CD4-positive, alpha-beta T cell treated with Interleukin-4 for 1 hour (primary cell): ENCODE measurements at places on chromosomes 7 and 10.

- DNase-seq: no peak
These were observed 143.3 kb downstream of the SNX10 start for GRCh38 chr7:26434974-26435373.

DNA sequence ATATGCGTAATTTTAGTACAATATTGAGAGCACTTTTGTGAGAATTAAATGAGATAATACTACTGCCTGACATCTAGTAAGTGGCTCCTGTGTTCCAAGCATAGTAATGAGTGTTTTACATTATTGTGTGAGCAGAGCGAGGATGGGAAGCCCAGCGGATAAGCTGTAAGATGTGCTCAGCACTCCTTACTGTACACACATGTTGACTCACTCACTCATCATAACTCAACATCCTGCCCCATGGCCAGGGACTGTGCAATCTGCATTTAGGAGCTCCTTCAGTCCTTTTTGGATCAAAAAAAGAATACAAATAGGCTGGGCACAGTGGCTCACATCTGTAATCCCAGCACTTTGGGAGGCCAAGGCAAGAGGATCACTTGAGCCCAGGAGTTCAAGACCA is 72.9 kb upstream of the NEBL start:
- no peak for DNase-seq

- no peak for DNase-seq
These were observed 56.4 kb upstream of the ANKRD1 start for GRCh38 chr10:90977162-90977854.

DNA sequence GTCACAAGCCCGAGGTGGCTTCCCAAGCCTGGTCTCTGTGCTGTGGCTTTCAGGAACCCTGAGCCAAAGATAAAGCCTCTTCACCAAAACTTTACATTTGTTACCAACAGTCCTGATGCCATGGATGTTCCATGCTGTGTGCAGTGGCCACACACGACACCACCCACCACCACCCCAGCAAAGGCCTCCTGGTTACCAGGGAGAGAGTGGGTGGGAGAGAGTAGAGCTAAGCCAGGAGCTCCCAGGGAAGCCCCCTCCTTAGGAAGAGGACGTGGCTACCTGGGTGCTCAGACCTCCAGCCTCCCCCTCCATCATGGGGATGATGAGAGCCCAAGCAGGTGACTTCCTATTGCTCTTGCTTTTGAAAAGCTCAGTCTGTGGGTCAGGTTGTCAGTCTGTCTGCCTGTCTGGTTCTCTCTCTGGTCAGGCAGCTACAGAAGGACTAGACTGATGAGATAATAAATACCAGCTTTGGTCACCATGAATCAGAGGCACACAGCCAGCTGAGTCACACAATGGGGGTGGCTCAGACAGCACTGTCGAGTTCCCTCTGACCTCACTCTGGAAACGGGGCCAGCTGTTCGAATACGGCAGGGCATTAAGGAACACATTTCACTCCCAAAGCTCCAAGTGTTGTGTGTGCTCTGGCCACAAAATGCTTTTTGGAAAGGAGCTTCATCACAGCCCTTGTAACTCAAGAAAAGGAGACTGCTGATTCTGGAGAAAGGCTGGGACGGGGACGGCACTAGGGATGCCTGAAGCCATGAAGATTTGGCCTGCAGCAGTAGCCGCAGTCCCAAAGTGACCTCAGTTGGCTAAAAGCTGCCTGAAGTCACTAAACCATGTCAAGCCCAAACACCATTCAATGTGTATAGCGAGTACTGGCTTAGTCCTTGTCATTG is 166.0 kb downstream of the FANK1 start:
- no peak for DNase-seq

- no peak for DNase-seq
These were observed 313.2 kb downstream of the PTPRN2 start for GRCh38 chr7:158274404-158274811.

DNA sequence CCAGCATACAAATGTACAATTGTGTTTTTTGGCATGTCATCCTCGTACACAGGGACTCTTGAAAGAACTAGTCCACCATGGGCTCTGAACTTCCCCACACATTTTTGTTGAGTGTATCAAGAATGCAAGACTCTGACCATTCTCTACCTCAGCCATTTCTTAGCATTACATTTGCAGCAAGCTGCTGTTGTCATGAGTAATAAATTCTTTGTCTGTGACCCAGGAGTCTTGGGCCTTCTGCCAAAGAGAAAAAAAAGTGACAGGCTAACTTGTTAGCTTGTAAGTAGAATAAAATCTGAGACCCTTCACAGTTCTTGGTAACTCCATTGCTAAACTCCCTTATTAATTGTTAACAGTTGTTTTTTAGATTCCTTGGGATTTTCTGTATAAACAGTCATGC is 542.3 kb upstream of the MBL2 start:
- DNase-seq: no peak

GRCh38 chr7:112381311-112382091 is 68.8 kb upstream of the IFRD1 start:
- no peak for DNase-seq

DNA sequence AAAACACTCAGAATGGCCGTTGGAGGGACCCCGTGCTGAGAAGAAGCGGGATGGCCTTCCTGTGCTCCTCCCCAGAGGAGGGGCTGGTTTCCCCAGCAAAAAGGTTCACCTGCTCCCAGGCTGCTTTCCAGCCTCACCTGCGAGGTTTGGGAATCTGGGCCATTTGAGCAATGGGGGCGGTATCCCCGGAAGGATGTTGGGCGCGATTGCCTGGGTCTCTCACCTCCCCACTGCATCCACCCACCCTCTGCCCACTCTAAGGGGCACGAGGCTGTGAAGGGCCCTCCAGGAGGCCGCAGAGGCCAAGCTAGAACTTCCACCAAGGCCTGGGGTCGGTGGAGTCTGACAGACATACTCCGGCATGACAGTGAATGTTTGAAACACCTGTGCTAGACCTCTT is 147.6 kb downstream of the PAXIP1 start:
- DNase-seq: no peak

- DNase-seq: no peak
These were observed 12.9 kb downstream of the INSIG1 start for GRCh38 chr7:155310425-155311114.

DNA sequence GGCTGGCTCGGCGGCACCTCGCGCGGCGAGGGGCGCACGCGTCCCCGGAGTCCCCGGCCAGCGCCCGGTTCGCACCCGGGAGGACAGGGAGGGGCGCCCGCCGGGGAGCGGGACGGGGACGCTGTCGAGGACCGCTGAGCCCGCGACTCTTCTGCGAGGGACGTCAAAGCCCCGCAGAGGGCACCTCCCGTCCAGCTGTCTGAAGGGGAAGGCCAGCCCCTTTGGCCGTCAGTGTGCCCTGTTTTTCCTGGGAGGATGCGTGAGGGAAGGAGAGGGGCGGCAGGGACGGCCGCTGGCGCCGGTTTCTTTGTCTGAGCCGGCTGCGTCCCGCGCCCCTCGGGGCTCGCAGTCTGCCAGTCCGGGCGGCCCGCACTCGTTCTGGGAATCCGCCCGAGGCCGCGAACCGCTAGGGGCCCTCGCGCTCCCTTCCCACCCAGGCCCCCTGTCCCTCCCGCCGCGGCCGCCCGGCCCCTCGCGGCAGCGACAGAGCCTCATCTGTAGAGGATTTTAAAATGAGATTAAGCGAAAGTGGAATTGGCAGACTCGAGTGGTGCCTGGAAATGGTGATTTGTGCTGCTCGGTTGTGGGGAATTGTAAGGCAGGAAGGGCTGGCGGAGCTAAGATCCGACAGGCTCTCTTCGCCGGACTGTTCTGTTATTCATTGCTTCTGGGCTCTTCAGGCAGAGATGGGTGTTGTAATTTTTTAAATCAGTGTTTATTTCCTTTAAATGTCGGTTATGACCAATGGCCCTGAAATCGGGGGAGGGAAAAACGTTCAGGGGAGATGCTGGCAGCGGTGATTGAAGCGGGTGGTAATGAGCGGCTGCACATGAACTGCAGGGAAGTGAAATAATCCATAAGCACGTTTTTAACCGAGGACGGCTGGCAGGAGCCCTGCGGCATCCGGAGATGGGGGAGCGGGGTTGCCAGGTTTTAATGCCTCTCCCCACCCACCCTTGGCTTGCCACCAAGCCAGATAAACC is 618 bp upstream of the RELN start:
- no peak for DNase-seq

DNA sequence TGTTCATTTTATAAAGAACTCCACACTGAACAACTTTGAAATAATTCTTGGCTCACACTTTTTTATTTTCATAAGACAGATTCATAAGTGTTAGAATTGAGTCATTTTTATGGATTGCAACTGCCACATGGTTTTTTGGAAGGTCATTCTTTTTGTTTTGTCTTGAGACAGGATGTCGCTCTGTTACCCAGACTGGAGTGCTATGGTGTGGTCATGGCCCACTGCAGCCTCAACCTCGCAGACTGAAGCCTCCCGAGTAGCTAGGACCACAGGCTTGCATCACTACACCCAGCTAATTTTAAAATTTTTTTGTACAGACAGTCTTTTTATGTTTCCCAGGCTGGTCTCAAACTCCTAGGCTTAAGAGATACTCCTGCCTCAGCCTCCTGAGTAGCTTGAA is 20.3 kb downstream of the BMS1 start:
- DNase-seq: no peak

GRCh38 chr7:68862736-68863135 is 735.5 kb upstream of the AUTS2 start:
- DNase-seq: no peak

DNA sequence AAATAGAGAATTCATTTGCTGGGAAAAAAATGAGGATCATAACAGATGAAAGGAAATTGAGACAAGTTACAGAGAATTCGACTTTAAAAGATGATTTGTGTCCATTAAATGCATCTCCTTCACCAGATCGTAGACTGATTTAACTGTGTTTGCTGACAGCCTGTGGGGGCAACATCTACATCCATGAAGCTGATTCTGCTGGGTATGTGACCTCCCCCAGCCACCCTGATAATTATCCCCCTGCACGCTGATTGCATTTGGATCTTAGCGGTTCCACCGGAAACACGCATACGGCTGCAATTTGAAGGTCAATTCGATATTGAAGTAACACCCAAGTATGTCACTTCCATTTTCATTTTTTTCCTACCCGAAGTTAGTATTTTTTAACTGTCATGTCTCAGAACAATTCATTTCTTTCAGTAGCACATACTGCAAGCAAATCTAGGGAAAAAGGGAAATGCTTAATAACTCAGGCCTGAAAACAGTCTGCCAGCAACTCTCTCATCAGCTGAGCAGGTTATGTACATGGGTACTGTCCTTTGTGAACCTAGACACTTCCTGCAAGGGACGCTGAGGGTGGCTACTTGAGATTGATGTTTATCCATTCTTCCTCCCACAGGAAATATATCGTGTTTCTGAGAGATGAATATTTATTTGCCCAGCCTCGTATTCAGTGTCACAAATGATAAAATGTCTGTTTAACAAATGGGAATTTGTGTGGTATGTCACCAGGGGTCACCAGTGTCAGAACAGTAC is 134.9 kb downstream of the ZNF22 start:
- DNase-seq: no peak

DNA sequence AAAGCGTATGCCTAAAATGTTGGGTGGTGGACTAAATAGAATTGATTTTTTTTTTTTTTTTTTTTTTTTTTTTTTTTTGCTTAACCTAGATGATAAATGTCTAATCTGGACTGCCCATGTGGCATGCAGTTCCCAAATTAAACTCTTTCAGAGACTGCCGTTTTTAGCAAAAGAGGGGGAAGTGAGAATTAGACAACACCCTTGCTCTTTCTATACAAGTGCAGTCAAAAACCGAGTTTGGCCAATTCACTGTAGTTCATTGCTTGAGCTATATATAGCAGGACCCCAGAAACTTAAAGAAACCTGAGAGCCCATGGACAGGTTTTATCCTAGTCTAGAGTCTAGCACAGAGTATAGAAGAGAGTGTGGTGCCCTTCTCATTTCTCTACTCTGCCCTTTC is 141.9 kb downstream of the GRM3 start:
- DNase-seq: no peak

DNA sequence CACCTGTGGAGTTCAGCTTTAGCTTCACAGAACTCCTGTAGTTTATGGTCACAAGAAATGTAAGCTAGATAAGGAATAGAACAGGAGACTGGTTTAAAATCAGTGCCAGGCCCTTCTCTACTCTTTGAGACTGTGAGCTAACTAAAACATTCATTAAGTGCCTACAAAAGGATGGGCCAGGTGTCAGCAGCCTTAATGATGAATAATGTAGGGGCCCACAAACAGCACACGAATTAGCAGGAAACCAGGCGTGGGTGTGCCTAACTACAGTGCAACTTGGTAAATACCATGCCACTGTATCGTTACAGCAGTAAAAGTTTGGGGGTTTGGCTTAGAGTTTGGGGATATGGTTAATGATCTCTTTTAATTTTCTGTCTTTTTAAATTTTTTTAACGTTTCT is 6.1 kb upstream of the ABLIM1 start:
- no peak for DNase-seq

DNA sequence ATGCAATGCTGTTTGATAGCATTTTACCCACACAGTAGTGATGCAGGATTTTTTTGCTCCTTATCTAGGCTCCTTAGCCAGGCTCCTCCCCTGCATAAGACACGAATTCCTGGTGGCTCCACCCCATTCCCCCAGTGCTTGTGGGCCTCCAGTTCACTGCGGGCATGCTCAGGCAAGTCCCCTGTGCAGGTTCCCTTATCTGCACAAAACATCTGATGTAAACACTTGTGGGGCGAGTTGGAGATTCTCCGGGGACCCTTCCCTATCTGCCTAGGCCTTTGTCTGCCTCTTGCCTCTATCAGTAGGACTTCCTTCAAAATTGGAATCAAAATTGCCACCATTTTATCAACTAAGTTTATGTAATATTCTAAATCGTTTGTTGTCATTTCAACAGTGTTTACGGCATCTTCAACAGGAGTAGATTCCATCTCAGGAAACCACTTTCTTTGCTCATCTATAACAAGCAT is 5.4 kb upstream of the STK17A start:
- no peak for DNase-seq

GRCh38 chr7:51253157-51253556 is 63.5 kb downstream of the COBL start:
- DNase-seq: no peak

- no peak for DNase-seq
These were observed 206.4 kb downstream of the TAX1BP1 start for GRCh38 chr7:27946351-27946750.

DNA sequence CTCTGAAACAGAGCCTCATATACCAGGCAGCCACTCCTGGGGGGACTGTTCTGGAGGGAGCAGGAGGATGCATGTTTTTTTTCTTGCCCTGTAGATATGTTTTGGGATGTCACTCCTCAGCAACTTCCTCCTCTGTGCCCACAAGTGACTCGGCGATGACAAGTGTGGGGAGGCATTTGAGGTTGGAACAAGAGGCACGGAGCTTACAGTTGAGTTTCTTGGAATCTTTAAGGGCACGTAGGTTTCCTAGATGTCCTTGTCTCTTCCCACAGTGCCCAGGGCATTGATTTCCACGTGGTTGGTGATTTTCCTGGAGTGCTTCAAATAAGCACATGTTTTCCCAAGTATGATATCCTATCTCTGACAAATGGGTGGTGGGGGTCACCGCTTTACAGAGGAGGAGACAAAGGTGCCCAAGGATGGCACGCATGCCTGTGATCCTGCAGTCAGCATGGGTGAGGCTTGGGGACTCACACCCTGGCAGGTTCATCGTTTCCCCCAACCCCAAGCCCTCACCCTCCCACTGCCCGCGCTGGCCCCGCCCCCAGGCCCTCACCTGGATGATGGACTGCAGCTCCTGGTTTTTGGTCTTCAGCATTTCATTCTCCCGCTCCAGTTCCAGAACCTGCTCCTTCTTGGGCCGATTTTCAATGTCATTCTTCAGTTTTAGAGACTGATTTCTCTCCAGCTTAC is 95.2 kb upstream of the GNA12 start:
- DNase-seq: no peak
